SK-N-SH (cell line): ENCODE measurements at places on chromosomes 2 and 18.

- DNase-seq = no peak
These were observed 133.3 kb downstream of the LCLAT1 start for GRCh38 chr2:30580391-30580790.

DNA sequence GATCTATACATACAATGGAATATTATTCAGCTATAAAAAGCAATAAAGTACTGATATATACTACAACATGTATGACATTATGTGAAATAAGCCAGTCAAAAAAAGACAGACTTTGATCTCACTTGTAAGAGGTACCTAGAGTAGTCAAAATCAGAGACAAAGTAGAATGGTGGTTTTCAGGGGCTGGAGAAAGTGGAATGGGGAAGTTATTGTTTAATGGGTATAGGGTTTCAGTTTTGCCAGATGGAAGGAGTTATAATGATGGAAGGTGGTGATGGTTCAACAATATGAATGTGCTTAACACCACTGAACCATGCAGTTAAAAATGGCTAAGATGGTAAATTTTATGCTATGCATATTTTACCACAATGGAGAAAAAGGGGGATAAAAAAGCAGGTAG lies 6.3 kb downstream of the COBLL1 start:
- no peak for DNase-seq

GRCh38 chr2:10327896-10328669 lies 25.4 kb downstream of the HPCAL1 start:
- DNase-seq = no peak

- DNase-seq = no peak
These were observed 46.6 kb downstream of the MFSD6 start for GRCh38 chr2:190454795-190455194.

DNA sequence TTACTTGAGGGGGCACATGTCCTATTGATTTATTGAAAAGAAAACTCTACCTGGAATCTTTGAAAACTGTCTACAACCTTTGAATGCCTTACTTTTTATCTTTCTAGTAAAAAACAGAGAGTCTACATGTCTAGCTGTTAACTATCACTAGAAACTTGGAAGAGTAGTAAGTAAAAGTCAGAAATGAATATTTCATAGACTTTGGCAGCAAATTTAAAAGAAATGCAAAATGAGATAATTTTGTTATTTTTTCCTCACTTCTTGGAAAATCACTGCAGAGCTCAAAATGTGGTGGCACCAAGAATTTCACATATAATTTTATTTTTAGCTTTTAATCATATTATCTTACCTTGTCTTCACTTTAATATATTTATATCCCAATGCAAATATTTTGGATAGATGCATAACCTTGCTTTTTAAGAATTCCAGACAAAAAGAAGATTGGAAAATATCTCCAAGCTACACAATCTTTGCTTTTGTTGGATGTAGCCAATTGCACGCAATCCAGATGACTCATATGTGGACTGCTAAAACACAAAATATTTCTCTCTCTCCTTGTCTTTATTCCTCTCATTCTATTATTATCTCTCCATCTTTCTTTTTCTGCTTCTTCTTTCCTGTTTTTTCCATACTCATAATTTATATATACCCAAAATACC lies 92.2 kb upstream of the DSEL start:
- DNase-seq = no peak

GRCh38 chr2:85248773-85249509 lies 78.8 kb downstream of the TGOLN2 start:
- DNase-seq = no peak

- DNase-seq = no peak
These were observed 87.0 kb downstream of the SPHKAP start for GRCh38 chr2:228094377-228094921.

DNA sequence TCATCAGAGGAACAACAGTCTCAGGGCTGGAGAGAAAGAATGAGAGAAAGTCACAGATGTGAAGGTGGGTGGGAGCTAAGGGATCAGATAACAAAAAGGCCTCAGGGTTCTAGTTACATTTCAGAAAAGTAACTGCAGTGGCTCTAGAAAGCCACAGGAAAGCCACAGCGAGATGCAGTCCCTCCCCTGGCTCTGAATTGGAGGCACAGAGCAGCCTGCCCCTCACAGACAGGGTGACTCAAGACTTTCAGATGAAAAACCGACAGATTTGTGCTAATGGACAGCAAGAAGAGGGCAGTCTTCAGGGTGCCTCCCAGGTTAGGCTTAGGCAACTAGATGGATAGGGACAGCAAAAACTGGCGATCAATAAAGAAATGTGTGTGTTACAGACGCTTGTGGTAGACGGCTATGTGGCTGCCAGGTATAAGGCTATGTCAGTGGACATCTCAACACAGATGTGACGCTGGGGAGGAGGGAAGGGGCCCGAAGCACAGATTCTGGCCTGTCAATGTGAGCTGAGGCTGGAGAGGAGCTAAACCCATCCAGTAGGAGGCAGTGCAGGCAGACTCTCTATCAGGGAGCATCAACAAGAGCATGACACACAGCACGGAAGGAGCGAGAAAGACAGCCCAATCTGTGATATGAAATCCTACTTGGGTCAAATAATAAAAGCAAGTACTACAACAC lies 26.2 kb downstream of the UNC50 start:
- peak; percentile 38 for DNase-seq

DNA sequence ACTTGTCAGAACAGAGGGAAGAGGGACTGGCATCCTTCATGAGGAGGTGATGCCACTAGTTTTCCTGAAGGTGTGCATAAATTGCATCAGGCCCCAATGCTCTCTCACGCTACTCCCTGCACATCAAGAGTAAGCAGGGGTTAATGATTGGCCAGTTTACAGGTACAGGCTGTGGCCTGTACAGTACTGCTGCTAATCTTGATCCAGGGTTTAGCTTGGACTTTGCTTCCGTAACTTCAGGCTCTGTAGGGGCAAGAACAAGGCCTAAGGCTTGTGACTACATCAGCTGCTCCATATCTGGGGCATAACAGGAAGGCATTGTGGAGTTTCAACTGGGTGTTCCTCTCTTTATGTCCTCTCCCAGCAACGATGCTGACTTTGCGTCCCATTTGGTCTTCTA lies 96.8 kb upstream of the FZD7 start:
- no peak for DNase-seq

DNA sequence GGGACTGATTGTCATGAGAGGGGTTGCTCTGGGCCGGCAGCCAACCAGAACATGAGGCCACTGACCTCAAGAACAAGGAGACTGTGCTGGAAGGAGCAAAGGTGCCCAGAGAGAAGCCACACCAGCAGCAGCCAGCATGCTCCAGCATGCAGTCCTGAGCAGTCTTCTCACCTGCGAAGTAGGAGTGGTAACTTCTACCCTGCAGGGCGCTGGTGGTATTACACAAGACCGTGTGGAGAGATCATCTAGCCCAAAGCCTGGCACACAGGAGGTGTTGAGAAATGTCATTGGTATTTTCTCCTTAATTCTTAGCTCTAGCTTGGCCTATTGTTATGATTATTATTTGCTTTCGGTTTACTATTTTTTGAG lies 132.7 kb downstream of the TSN start:
- no peak for DNase-seq

GRCh38 chr2:231425811-231426703 lies 30.5 kb downstream of the B3GNT7 start:
- DNase-seq = no peak

DNA sequence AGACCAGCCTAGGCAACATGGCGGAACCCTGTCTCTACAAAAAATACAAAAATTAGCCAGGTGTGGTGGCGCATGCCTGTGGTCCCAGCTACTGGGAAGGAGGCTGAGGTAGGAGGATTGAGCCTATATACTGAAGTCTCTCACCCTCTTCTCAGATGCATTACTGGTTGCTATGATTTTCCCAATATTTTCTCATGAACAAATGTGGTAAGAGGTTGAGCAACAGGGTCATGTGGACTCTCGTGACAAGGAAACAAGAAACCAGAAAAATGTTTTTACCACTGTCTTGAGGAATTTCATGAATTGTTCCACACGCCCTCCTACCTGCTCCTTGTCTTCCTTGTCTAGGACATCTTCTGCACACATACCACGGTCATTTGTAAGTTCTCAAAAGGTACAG lies 12.4 kb downstream of the LMAN2L start:
- no peak for DNase-seq

DNA sequence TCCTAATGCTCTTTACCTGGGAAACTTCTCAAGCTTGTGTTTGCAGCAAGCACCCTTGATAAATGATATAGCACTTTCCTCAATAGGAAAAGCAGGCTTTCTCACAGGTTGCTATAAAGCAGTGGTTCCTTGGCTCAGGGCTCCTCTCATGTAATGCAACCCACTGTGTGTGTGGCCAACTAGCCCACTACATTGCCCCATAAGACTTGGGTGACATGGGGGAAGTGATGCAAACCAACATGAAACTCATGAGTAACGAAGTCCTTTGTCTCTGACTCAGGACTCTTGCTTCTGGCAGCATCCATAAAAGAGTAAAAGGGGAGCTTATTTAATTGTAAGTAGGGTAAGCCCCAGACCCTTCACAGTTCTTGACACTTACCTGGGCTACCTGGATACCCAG lies 106.9 kb downstream of the COL4A4 start:
- no peak for DNase-seq

DNA sequence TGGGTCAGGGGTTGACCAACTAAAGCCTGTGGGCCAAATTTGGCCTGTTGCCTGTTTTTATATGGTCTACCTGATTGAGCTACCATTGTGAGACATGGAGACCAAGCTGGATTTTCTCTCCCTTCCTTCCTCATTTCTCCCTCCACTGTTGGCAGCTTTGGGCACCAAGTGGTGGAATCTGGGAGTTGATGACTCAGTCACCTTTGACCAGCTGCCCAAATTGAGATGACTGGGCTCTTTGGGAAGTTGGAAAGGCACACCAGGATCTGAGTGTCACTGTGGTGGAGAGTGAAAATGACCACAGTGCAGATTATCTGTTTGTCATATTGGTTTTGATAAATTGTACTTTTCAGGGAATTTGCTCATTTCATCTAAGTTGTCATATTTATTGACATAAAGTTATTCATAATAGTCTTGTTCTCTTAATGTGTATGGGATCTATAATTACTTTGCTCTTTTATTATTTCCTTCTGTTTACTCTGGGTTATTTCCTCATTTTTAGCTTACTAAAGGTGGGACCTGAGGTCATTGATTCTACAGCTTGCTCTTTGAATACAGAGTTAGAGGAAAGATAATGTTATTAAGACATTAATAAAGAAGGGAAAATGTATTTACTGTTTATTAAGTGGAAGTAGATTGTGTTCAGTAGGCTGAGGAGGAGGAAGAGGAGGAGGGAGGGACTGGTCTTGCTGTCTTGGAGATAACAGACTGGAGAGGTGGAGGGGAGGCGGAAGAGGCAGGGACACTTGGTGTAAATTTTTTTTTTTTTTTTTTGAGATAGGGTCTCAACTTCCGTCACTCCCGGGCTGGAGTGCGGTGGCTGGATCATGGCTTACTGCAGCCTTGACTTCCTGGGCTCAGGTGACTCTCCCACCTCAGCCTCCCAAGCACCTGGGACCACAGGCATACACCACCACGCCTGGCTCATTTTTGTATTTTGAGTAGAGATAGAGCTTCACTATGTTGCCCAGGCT lies 31.8 kb downstream of the AGFG1 start:
- no peak for DNase-seq

- no peak for DNase-seq
These were observed 52.0 kb upstream of the CHN1 start for GRCh38 chr2:175057078-175057685.
